DND-41 (cell line): ENCODE measurements at places on chromosomes 6 and 20.
A peak's percentile ranks its signal among the peaks of the same experiment; 100 is the strongest.

DNA sequence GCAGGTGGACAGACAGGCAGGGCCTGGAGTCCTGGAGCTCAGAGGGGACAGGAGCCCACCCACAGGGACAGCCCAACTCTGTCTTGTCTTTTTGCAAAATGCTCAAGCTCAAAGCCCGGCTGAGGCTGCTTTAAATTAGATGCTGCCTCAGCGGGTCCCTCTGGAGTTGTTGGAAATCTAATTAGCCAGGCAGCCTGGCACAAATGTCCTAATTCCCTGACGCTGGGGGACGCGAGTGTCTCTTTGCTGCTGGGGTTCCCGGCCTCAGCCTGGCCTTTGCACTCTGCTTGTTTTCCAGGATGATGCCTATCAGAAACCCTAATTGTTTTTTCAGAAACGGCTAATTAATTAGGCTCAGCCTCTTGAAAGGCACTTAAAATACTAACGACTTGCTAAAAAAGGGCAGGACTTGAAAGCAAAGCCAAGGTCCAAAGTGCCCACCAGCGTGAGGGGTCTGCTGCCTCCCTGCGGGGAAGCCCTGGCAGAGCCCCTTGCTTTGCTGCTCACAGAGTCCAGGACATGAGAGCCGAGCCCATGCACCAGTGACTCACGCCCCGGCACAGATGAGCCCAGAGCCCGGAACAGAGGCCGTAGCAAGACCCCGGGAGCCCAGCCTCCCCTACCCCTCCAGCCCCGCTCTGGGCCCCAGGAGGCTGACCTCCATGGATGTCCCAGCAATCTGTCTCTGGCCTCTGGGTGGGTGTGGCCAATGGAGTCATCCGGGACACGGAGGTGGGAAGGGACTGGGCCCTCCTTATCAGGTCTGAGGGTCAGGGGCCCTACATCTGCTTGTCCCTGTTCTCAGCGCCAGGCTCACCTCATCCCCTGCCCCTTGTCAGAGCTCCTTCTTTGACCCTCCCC lies 46.0 kb upstream of the BHLHE23 start:
- DNase-seq = no peak

GRCh38 chr6:80517525-80517924 lies 411.1 kb downstream of the BCKDHB start:
- no peak for DNase-seq

GRCh38 chr6:128141932-128142331 lies 241.1 kb upstream of the THEMIS start:
- DNase-seq = no peak

GRCh38 chr6:104704191-104704590 lies 155.5 kb downstream of the HACE1 start:
- DNase-seq = no peak

- no peak for DNase-seq
These were observed 43.4 kb upstream of the SPTLC3 start for GRCh38 chr20:12965212-12965869.

GRCh38 chr6:85191656-85192055 lies 258.2 kb upstream of the NT5E start:
- no peak for DNase-seq

DNA sequence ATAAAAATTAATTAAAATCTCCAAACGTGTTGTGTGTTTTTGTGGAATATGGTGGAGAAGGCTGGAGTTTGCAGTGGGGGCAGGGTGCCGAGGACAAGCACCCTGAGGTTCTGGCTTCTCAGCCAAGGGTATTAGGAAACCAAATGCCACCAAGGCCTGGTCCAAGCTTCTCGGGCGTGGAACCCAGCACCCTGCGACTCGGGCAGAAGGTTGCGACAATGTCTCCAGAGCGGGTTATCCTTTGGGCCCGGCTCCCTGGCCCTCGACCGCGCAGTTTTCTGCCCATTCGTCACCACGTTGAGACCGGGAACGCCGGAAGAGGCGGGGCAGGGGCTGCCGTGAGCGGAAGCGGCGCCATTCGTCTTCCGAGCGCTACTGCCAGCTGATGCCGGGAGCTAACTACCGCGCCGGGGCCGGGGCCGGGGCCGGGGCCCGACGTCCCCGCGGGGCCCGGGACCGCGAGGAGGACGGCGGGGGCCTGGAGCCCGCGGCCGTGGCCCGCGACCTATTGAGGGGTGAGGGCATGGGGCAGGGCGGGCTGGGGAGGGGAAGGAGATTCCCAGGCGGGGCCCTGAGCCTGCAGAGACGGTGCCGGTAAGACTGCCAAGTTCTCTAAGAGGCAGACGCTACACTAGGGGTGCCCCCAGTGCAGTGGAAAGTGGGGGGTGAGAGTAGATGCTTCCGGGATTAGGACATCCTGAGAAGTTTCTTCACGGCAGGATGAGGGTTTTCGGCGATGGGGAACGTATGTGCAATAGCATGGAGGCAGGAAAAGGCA lies at the start of gene RRP36:
Gene RRP36, plus strand, starts transcription at position 354 of the 778 bp plus-strand sequence. Its CDS starts 32 bp downstream, at position 386.
- DNase-seq = peak; percentile 81

- no peak for DNase-seq
These were observed 79.7 kb upstream of the FYN start for GRCh38 chr6:111952821-111953540.

- DNase-seq = no peak
These were observed 6.0 kb upstream of the MRAP2 start for GRCh38 chr6:84027340-84028181.
